ENCODE measurements at places on chromosomes 1 and 21.

- DNase-seq, result no peak
Observed at GRCh38 chr1:174678657-174679056, 230.9 kb downstream of the GPR52 start.

GRCh38 chr1:67759066-67759465 is 74.1 kb downstream of the GADD45A start:
- no peak for DNase-seq

DNA sequence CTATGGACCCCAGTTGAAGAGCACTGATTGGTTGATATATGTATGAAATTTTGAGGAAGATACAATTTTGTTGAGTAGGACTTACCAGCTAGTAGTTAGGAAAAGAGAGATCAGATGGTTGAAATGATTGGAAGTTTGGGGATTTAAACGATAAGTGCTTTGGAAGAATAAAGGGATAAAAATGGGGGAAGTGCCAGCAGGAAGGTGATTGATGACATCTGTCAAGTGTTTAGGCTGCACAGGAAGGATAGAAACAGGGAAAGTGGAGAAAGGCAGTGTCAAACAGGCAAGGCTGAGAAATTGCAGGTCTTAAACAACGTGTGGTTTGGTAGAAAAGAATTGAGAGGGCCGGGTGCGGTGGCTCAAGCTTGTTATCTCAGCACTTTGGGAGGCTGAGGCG is 22.3 kb downstream of the PDC start:
- no peak for DNase-seq

- no peak for DNase-seq
Observed at GRCh38 chr1:115251856-115252255, 86.2 kb downstream of the NGF start.

- DNase-seq, result no peak
Observed at GRCh38 chr1:109924316-109924715, 13.7 kb downstream of the CSF1 start.

GRCh38 chr1:228150461-228151179 is 890 bp downstream of the GJC2 start:
- peak; percentile 60 for DNase-seq

- DNase-seq, result no peak
Observed at GRCh38 chr1:40256401-40257084, 1.5 kb upstream of the ZMPSTE24 start.

DNA sequence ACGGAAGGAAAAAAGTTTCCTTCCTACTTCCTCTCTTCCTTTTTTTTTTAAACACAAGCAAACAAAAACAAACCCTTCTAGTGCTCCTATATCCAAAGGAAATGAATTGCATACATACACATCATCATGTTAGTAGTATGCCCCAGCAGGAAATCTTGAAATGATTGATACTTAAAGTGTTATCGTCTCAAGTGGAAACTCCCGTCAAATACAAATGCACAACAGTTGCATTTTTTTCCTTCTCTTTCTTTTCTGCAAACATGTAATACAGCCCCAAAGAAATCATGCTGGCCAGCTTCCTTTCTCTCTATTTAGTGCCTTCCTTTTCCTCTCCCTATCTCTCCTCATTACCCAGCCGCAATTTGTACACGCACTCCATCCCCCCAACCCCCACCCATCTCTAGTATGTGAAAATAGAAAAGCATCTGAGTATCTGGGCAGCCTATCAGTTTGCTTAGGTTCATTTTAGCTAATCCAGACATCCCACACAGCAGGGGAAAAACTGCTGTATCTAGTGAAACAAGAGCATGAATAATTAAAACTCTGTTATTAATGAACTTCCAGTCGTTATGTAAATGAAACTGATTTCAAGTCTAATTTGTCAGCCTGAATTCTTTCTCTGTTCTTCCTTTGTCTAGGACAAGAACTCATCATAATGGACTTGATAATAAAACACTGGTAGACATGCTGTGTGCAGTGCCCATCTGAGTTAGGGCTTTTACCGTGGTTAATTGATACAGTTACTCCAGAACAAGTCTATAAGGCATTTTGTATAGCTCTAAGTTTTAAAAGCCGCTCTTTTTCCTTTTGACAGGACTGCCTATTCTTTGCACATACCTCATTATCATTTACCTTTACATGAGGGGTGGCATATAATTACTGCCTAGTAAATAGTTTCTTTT is 336.5 kb upstream of the ADGRL2 start:
- no peak for DNase-seq

- DNase-seq, result no peak
Observed at GRCh38 chr1:103063921-103064320, 44.4 kb downstream of the COL11A1 start.

DNA sequence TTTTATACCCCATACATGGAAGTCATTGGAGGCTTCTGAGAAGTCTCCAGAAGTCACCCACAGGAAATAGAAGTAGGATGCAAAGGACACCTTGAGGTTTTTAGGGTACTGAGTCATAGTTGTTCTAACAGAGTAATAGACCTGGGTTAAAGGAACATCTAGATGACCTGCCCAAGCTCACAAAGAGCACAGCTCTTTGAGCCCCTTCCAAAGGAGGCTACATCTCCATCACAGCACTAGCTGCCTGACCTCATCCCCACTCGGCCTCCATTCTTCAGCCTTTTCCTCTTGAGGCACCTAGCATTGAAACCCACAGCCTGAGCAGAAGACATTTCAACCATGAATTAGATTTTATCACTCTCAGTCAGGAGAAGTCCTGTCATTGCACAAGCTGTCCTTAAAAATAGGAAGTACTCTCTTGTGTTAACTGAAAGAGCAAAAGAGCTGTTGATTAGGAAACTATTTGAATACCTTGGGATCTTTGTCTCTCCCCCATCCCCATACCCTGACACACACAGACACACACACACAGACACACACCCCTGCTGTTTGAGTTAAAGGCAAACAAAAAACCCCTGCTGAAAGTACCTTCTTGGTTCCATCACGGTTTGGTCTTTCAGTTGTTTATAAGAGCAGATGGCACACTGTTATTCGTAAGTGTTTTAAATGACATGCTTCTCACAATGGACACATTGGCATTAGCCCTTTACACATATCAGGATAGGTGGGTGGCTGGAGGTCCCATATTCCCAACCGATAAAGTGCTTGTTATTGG is 22.2 kb downstream of the MKNK1 start:
- no peak for DNase-seq

GRCh38 chr1:223429821-223430220 is 36.6 kb downstream of the CCDC185 start:
- DNase-seq, result no peak

GRCh38 chr1:21871943-21872342 is 59.9 kb downstream of the LDLRAD2 start:
- DNase-seq, result no peak

- no peak for DNase-seq
Observed at GRCh38 chr1:204265665-204266064, 51.9 kb upstream of the GOLT1A start.

DNA sequence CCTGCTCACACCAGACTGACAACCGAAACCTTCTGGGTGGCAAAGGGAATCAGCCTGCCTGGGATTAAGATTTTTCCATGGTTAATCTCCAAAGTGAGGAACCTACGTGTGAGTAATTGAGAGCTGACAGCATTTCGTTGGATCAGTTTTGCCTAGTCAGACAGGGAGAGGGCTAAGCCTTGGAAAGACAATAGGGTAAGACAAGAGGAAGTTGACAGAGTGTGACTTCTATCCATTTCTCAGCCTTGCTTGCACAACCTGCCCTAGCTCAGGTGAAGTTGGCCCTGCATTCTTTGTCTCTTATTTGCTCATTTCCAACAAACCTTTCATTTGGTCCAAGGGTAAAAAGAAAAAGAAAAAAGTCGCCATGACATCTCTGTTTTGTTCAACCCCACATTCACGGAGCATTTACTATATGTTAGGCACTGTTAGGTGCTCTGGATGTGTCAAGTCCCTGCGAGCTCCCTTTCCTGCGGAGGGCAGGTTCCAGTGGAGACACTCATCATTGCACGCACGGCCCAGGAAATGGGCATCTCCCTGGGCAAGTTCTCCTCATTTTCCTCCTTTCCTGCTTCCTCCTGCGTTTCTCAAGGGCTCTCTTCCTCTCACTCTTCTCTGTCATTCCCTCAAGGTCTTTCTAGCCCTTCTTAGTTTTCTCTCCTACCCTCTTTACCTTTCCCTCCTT is 23.3 kb downstream of the KIRREL1 start:
- no peak for DNase-seq

DNA sequence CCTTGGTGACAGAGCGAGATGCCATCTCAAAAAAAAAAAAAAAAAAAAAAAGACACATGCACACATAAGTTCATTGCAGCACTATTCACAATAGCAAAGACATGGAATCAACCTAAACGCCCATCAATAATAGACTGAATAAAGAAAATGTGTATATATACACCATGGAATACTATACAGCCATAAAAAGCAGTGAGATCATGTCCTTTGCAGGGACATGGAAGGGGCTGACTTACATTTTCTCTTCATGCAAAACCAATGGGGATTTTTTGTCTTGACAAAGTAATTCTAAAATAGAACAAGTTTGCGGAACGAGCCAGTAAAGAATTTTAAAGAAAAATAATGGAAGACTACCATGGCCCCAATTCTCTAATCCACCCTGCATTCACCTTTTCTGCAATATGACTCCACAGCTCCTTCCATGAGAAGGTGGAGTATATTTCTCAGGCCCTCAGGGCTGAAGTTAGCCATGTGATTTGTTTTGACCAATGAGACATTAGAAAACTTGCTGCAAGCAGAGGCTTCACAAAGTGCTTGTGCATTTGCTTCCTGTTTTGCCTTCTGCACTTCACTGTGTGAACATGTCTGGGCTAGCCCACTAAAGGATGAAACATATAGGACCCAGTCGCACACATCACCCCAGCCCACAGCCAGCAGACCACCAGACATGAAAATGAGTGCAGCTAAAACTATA is 78.8 kb upstream of the NR5A2 start:
- DNase-seq, result no peak

DNA sequence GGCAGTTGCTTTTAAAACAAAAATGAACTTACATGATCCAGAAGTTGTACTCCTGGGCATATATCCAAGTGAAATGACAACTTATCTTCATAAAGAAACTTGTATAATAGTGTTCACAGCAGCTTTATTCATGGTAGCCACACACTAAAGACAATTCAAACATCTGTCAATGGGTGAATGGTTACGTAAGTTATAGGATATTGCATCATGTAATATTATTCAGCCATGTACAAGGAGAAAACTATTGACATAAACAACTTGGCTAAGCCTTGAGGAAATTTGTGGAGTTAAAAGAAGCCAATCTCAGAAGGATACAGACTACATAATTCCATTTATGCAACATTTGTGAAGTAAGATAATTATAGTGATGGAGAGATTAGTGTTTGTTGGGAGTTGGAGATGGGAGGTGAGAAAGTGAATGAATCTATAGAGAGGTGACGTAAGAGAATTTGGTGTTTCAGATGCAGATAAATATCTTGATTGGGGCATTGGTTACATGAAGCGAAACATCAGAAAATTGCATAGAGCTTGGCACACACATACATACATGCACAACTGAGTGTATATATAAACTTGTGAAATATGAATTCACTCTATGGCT is 49.9 kb upstream of the GRIK1 start:
- DNase-seq, result no peak

DNA sequence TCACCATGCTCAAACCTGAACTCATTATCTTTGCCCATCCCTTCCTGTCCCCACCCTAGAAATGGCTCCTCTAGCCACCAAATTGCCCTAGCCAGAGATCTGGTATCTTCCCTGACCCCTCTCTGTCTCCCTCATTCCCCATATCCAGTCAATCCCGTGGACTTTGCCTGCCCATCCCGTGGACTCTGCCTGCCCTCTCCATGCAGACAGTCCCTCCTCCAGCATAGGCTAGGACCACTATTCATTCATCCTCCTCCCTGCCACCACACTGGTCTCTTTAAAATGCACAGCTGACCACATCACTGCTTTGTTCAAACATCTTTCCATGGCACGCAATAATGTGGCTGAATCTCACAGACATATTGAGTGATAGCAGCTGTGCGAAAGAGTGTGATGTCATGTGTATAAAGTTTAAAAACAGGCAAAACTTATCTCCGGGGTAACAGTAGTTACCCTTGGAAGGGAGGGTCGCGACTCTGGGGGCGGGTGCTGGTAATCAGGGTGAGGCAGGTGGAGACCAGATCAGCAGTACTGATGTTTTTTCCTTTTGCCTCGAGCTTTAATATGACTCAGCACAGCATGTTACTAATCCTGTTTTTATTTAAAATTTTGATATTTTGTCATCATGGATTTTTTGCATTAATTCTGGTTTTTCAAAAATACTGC is 4.8 kb upstream of the SLC2A1 start:
- no peak for DNase-seq

DNA sequence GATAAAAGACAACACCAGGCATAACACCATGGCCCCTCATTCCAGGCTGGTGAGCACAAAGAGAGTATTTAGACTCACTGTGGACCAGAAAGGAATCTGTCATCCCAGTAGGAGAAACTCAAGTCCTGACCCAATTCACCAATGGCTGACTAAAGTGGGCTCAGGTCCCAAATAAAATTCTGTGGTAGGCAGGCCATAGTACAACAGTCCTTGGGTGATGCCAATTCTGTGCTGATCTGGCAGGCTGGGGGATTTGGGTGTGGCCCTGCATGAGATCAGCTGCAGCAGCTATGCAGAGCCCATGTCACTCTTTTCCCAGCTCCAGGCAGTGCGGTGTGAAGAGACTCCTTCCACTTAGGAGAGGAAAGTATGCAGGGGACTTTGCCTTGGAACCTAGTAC is 245.1 kb downstream of the LBR start:
- DNase-seq, result no peak

DNA sequence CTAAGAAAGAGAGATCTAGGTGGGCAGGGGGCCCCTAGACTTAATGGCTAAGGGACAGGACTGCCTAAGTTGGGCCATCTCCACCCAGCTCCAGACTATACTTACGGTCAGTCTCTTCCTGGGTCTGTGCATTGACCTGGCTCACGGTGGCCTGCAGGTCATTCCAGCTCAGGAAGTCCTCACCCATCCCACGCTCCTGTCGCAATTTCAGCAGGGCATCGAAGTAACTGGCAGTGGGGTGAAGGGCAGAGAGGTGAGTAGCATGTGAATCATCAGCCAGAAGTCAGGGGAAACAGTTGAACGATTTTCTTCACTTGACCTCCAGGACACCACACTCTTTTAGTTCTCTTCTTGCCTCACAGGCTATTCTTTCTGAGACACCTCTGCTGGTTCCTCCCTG is 20.5 kb downstream of the IQGAP3 start:
- no peak for DNase-seq
